ENCODE measurements at places on chromosomes 5 and 9.

DNA sequence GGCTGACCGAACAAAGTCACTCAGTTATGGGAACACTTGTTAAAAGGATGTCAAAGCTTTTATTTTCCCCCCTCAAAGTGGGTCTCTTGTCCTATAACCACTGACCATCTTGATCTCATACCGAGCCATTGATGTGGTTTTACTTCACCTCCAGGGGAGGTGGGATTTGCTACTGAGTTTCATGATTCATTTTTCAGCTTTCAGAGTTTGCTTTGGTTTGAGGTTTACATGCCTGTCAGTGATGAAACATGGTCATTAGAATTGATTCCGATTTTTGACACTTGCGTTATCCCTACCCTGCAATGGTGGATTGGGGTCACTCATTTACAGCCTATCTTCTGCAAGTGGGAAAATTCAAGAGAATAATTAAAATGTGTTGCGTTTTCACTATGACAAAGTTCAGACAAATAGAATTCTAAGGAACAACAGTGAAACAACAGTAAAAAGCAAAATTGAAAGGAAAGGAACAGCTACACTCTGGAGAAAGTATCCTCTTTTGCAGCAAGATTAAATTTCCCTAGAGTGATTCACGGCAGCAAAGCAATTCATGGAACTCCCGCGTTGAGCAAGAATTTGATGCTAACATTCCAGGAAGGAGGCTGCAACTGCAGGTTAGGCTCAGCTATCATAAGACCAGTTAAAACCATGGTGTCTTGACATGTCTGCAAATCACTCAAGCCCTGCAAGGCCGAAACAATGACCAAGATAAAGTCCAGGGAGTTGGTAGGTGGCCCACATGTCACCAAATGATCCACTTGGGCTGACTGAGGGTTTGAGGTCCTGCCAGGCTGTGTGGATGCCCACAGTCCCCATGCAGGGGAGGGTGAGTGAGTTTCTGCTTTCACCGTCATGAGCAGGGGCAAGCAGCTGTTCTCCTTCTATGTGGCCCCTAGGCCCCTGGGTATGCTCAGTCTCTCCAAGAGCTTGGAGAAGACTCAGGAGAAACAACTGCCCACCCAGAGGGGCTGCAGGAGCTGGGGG, 9.4 kb downstream of the GADD45G start:
- no peak for DNase-seq

- no peak for DNase-seq
Measured at GRCh38 chr9:73237140-73237539, 85.5 kb downstream of the ANXA1 start.

DNA sequence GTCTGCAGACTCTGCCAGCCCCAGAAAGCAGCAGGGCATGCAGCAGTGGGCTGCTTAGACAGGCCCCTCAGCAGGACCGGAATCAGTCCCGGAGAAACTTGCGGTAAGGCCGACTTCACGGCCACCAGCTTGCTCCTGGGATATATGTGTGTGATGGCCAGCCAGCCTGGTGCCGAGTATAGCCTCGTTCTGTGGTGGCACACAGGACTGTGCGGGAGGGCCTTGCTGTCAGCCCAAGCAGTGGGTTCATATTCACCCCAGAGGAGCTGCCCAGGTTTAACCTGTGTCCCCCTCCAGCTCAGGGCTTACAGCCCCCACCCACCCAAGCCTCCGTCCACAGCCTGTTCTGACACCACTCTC, 112.9 kb downstream of the DAB2IP start:
- no peak for DNase-seq

DNA sequence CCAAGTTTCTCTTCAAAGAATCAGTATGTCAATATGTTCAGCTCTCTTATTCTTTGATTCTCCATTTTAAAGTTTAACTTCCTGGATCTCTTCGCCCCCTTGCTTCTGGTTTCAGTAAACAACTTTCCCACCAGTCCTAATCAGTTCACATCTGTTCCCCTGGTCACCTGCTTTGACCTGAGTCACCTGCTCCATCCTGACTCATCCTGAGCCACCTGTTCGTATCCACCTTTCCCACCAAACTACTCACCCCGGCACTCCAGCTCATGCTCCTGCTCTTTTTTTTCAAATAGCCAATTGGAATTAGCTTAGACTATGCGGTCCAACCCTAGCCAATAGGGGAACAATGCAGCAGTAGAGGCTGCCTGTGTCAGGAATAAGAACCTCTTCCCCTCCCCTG, 23.6 kb upstream of the CSF1R start:
- no peak for DNase-seq

DNA sequence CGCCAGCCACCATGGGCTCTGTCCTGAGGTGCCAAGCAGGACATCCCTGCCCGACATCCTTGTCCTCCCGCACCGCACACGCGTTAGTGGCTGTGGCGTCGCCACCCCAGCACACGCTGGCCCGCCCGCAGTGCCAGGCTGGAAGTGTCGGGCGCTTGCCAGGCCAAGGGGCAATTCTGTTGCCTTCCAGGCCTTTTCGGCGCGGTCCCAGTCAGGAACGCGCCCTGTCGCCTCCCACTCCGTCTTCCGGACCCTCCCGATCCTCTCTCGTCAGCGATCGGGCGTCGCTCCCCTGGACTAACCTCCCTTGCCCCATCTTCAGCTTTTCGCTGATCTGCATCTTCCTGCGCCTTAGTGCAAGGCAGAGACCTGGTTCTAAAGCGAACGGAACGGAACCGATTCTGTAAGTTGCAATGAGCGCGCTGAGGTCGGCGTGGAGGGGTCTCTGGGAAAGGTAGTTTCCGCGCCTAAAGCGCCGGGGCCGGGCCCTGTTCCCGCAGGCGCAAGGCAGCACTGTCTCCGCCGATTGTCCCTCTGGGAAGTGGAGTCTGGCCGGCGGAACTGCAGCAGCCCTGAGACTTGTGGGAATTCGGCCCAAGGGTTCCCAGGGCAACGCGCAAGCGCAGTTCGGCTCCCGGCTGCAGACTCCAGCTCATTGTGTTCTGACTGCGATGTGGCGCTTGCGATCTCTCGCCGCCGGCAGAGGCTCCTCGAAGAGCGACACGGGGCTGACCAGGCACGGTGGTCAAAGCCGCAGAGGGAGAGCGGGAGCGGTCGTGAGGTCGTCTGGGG, at the start of gene ZNF454:
Gene ZNF454, plus strand, starts transcription at position 630 of the 792 bp plus-strand sequence. CDS start 1,594 bp downstream, outside the sequence.
- DNase-seq: no peak

DNA sequence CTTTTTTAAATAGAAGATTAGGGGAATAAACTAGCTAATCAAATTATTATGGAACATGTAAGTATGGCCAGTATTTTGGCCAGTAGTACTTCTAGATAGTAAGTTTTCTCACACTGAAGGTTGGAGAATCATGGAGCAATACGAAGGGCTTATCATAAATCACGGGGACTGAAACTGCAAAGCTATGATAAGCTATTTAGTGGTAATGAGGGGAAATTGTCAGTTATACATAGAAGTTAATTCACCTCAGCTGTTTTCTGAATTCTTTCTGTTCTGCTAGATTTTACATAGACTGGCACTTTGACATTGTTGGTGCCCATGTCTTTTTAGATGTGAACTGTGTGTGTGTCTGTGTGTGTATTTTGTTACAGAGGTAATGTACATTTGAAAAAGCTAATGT, 34.5 kb upstream of the FAM151B start:
- DNase-seq: no peak

DNA sequence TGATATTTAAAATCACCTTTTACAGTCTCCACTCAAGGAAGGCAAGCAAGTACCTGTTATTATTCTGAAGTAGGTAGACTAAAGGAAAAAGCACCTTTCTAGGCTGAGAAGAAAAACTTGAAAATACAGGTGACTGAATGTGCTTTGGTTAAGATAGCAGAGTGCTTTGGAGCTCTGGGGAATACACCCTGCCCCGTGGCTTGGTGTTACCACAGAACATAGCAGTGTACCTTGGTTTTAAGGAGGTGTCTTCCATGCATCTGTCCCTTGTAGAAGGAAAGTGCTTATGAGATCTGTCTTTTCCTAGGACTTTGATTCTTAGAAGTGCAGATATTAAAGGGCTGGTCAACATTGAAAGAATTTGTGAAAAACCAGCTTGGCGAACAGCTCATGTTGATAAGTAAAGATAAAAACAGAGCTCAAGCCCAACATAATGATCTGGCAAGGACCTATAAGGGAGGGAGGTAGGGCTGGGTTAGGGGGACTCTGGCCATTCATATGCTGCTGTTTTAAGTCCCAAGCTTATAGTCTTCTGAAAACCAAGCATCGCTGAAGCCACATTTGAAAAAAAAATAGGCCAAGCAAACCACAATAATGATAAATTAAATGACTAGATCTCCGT, 66.8 kb downstream of the ZNF608 start:
- no peak for DNase-seq

DNA sequence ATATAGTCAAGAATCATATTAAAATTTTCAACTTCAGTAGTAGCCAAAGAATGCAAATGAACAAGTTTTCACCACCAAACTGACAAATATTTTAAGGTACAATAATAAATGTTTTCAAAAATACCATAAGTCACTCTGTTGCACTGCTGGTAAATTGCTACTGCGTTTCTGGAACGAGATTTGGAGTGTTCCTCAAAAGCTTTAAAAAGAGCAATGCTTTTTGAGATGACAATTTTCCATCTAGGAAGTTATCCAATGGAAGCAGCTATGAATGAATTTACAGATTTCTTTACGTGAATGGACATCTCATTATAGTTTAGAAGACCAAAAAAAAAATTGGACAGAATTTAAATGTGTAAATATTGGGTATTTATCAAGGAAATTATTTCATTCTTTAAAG, 173.2 kb upstream of the OR13F1 start:
- DNase-seq: no peak

DNA sequence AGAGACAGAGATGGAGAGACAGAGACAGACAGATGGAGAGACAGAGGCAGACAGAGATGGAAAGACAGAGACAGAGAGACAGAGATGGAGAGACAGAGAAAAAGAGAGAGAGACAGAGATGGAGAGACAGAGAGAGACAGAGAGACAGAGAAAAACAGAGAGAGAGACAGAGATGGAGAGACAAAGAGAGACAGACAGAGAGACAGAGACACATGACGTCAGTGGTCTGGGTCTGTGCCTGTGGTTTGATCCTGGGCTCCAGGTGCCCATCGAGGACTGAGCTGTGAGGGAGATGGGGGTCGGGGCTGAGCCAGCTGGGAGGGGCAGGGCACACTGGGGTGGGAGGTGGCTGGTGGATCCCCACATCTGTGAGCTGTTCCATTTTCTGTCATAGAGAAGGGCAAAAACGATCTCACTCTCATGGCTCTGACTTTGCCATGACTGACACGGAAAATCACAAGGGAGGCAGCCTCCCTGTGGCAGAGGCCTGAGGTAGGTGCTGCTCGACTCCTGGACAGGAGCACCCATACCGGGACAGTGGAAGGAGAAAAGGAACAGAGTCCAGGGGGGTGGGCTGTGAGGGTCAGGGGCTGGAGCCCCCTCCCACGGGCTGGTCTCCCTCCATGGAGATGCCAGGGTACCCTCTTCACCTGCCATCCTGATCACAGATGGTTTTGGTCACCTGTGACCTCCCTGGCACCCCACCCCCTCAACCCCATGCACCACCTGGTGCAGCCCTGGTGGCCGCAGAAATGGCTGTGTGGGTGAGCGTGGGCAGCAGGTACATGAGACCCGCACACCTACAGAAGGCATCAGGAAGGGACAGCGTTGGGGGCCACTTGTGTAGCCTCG, 28.8 kb downstream of the GLT6D1 start:
- no peak for DNase-seq

GRCh38 chr5:132275367-132276220, 18.1 kb downstream of the PDLIM4 start:
- no peak for DNase-seq

DNA sequence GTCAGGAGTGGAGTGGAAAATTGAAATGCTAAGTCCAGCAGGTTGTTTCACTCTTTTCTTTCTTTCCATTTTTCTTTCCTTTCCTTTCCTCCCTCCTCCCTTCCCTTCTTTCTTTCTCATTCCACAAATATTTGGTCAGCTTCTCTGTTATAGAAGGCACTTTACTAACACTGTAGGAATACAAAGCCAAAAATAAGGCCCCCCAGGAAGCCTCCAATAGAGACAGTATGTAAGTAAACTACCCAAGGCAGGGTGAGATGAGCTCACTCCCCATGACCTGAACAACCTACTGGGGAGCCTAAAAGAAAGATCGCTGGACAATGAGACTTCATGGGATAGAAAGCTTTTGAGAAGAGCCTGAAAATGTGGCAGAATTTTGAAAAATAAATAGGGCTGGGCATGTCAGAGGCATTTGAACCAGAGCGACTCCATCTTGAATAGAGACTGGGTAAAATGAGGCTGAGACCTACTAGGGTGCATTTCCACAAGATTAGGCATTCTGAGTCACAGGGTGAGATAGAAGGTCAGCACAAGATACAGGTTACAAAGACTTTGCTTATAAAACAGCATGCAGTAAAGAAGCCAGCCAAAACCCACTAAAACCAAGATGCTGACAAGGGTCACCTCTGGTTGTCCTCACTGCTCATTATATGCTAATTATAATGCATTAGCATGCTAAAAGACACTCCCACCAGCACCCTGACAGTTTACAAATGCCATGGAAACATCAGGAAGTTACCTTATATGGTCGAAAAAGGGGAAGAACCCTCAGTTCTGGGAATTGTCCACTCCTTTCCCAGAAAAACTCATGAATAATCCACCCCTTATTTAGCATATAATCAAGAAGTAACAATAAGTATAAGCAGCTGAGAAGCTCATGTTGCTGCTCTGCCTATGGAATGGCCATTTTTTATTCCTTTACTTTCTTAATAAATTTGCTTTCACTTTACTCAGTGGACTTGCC, 158.9 kb upstream of the EGFLAM start:
- DNase-seq: no peak

DNA sequence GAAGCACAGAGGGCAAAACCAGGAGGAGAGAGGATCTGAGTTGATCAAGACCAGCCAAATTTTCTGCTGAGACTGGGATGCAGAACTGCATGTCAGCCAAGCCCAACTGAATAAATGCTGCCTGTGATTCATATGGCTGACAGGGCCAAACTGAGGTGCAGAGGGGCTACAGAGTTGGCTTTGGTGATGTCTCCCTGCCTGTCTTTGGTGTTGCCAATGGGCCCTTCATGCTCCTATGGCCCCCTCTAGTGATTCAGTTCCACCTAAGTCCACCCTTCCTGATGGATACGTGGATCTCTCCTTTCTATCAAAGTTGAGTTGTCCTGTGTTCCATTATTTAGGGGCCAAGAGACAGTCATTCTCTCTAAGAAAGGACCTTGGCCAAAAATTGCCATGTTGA, 163.6 kb upstream of the TLE4 start:
- no peak for DNase-seq

DNA sequence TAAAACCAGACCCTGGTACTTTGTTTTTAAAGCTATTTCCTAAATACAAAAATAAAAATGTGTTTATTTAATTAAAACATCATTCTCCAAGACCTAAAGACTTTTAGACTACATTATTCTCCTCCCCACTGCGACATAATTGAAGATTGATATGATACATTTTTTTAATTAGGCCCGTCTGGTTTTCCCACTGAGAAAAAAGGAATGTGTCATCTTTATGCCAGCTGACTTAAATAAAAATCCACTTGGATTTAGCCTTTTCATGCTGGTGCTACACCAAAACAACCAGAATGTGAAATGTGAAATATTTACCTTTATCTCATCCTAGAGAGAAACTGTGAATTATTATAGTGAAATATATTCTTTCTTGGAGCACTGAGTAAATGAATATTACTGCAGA, 155.5 kb upstream of the PPP1R2B start:
- DNase-seq: no peak

All from GOT3 (cell line).